SK-N-DZ (cell line): ENCODE measurements at places on chromosomes 16 and 17.

DNA sequence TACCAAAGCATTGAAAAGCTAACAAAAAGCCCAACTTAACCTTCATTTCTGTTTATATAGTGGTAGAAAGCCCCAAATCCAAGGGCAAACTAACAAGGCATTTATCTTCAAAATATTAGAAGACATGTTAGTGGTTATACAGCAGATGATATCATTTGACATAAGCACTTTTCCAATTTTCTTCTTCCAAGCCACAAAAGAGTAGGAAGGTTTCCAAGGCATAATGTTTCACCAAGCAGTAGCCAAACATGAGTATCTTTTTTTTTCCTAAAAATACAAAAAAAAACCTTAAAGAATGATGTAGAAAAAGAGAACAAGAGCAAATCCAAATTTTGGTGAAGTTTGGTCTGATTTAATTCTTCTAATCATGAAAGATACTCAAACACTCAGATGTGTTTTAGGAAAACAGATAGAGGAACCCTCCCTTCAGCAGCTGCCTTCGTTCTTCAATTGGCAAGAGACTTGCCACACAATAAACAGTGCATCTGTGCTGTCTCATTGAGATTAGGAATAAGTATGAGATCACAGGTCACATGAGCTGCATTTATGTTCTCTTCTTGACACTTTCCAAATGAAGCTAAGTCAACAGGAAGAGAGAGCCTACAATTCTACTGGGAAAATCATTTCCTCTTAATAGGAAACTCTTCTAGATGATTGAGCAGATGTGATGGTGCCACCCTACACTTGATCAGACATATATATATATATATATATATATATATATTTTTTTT is 106.7 kb downstream of the TTC19 start:
- DNase-seq, result no peak

- DNase-seq, result no peak
Observed at GRCh38 chr17:50184064-50184463, 17.4 kb downstream of the COL1A1 start.

GRCh38 chr16:73565925-73566324 is 518.0 kb upstream of the ZFHX3 start:
- DNase-seq, result no peak

DNA sequence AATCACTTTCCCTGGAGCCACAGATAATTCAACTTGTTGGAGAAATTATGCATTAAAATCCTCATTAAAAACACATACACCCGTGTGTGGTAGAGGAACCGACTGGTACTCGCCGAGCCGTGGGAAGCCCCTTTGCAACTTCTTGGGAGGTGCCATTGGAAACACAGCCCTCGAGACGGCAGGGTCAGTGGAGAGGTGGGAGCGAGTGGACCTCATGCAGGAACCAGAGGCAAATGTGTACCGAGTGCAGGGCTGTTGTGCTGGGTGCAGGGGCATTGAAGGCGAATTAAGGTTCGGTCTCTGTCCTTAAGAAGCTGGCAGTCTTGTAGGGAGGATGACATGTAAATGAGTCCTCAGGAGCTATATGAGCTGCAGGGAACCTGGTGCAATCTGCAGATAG is 318.3 kb downstream of the CPPED1 start:
- no peak for DNase-seq

DNA sequence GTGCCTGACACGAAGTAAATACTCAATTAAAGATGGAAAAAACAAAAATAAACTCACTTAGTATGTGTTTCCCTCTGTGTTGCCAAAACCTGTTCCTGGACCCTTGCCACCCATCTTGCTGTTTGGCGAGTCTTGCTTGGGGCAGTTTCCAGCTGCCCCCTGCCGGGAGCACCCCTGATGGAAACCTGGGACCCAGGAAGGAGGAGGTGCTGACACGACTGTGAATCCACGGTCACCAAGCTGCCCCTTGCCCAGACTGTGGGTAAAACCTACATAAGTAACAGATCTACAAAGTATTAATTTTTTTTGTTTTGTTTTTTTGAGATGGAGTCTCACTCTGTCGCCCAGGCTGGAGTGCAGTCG is 50.1 kb upstream of the SIAH1 start:
- no peak for DNase-seq

- DNase-seq, result no peak
Observed at GRCh38 chr17:4652997-4653396, 11.5 kb upstream of the ALOX15 start.

DNA sequence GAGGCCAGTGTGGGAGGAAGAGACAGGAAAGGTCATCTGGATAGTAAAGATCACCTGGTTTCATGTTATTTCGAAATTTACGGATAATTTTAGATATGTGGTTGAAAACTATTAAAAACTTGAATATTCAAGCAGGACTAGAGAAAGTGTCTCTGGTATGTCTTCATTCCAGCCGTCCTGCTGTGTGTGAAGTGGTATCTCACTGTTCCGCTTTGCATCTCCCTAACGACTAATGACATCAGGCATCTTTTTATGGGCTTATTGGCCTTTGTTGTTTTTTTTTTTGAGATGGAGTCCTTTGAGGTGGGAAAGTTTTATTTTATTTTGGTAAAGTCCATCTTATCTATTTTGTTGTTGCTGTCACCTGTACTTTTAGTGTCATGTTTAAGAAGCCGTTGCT is 214.4 kb upstream of the CHMP6 start:
- DNase-seq, result no peak
